Renal cortical epithelial cell (primary cell): ENCODE measurements at places on chromosomes 6 and 20. TPM values are rescaled to one million over a fixed set of nuclear protein-coding genes. Genes with fewer than 3 reads are reported as not detected.

MYB gene
- total RNA-seq = 0.87 TPM in 1 of 2 replicates, not detected in the other

KIF25 gene
- 0.05 TPM in 1 of 2 replicates, not detected in the other for total RNA-seq

MLN gene
- total RNA-seq = not detected in 2 replicates

GTSF1L gene
- not detected in 2 replicates for total RNA-seq

DPPA5 gene
- total RNA-seq = not detected in 2 replicates

EEF1A2 gene
- total RNA-seq = 4.5 and 29.3 TPM in 2 replicates

KCNK15 gene
- 2.1 and 4.6 TPM in 2 replicates for total RNA-seq

IPCEF1 gene
- total RNA-seq = 0.40 and 1.7 TPM in 2 replicates

PLN gene
- not detected in 2 replicates for total RNA-seq

SYTL3 gene
- 10.3 and 19.3 TPM in 2 replicates for total RNA-seq

REM1 gene
- total RNA-seq = not detected in 2 replicates

FERMT1 gene
- 6.6 and 16.7 TPM in 2 replicates for total RNA-seq

NTSR1 gene
- not detected in 2 replicates for total RNA-seq

ZNF831 gene
- total RNA-seq = not detected in 2 replicates

ACAT2 gene
- 17.4 and 140 TPM in 2 replicates for total RNA-seq

SLC2A10 gene
- 8.0 and 13.9 TPM in 2 replicates for total RNA-seq

MCHR2 gene
- not detected in 2 replicates for total RNA-seq

SMIM28 gene
- not detected in 2 replicates for total RNA-seq

FKBP1C gene
- 0.10 and 0.17 TPM in 2 replicates for total RNA-seq

NHLRC1 gene
- 1.7 and 3.3 TPM in 2 replicates for total RNA-seq

ZNF334 gene
- 1.7 and 8.1 TPM in 2 replicates for total RNA-seq

OLIG3 gene
- total RNA-seq = not detected in 2 replicates

GRIK2 gene
- 0.40 TPM in 1 of 2 replicates, not detected in the other for total RNA-seq

KIAA0408 gene
- total RNA-seq = 1.0 and 4.4 TPM in 2 replicates

KHDRBS2 gene
- total RNA-seq = not detected in 2 replicates

ECT2L gene
- total RNA-seq = 0.10 TPM in 1 of 2 replicates, not detected in the other

HRH3 gene
- total RNA-seq = not detected in 2 replicates

TPX2 gene
- 7.2 and 27.6 TPM in 2 replicates for total RNA-seq

SRSF6 gene
- total RNA-seq = 59.6 and 79.9 TPM in 2 replicates

BPIFA1 gene
- not detected in 2 replicates for total RNA-seq

CNR1 gene
- total RNA-seq = 3.3 and 9.9 TPM in 2 replicates

FAXC gene
- 7.8 and 8.1 TPM in 2 replicates for total RNA-seq

LY6G6F gene
- not detected in 2 replicates for total RNA-seq

GGTLC1 gene
- not detected in 2 replicates for total RNA-seq

VSTM2L gene
- total RNA-seq = 8.0 and 12.7 TPM in 2 replicates

GNRH2 gene
- not detected in 2 replicates for total RNA-seq

NR2E1 gene
- not detected in 2 replicates for total RNA-seq

SPINT3 gene
- total RNA-seq = not detected in 2 replicates
